ENCODE measurements at places on chromosomes 13 and 19.

GRCh38 chr19:48394331-48395169 is 1.1 kb downstream of the GRIN2D start:
- no peak for DNase-seq

GRCh38 chr13:63625869-63626268 is 2210.2 kb upstream of the PCDH20 start:
- no peak for DNase-seq

DNA sequence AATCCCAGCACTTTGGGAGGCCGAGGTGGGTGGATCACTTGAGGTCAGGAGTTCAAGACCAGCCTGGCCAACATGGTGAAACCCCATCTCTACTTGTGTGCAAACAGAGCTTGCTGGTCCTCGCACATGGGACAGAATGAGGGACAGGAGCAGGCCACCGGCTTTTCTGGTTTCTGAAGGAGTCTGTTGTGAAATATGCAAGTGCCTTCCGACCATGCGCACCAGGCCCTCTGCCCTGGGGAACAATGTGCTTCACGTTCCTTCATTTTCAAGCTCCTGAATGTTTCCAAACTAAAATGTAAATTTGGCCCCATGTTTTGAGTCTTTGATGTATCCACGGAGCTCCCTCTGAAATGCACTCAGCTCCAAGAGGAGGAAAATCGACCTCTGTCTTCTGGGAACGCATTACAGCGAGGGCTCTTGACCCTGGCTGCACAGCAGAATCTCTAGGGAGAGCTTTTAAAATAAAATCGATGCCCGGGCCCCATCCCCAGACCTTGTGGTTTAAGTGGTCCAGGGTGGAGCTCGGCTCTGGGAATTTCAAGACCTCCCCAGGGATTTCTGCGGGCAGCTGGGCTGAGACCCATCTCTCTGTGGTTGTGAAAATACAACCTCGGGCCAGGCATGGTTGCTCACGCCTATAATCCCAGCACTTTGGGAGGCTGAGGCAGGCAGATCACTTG is 9.3 kb upstream of the ACP4 start:
- DNase-seq = no peak

DNA sequence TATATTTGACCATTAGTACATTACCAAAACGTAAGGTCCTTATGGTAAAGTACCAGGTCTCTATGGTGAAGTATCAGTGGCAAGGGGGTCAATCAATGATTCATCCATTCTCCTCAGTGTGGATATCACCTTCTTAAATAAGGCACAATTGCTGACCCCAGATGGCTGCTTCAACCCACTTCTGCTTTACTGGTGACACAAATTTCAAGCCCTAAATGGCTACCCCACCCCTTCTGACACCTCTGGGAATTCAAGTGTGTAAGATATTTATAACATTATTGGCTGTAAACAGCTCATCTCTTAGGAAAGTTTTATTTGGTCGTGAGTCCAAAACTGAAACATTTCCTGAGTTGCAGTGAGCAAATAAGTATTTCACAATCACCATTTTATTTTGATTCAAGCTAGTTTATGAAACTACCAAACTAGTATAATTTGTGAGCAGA is 7.9 kb upstream of the WBP4 start:
- DNase-seq = no peak

DNA sequence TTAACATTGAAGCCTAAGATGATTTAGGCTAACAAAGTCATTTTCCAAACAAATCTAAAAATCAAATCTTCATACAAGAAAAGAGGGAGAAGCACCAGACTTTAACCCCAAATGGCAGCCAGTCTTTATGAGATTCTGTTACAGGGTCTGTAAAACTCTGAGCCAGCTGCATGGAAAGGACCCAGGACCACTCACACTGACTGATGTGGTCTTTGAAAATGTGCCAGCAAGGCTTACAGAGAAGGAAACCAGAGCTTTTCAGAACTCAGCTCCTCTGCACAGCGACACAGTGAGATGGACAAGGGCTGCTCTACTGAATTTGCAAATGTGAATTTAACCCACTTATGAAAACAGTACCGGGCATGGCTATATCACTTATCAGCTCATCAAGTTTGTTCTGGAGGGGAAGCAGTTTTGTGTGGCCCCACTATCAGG is 98.8 kb upstream of the SERP2 start:
- no peak for DNase-seq

- DNase-seq = no peak
Observed at GRCh38 chr13:110128546-110128945, 178.4 kb downstream of the COL4A1 start.

DNA sequence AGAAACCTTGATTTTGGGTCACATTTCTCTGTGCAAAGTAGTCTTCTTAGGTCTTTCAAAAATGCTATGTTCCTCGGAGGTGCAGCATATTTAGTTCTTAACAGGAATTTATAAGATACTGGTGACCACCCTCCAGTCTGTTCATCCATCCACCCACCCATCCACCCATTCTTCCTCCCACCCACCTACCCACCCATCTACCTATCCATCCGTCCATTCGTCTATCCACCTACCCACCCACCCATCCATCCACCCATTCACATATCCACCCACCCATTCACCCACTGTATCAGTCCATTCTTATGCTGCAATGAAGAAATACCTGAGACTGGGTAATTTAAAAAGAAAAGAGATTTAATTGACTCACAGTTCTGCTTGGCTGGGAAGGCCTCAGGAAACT is 74.9 kb downstream of the KCTD15 start:
- DNase-seq = no peak

DNA sequence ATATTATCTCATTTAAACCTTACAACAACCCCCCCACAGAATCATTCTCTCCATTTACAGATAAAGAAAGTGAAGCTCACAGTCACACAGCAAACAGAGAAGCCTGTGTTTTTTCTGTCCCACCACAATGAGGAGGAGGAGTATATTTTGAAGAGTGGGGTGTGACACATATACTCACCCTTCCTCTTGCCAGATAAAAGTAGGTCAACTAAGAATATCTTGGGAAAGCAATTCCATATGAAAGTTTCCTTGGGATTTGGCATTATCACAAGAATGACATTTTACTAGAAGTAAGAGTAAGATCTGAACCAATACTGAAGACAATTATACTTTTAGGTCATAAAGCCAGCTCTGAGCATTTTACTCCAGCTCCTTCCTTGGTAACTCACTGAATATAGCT is 287.5 kb upstream of the HTR2A start:
- DNase-seq = no peak

DNA sequence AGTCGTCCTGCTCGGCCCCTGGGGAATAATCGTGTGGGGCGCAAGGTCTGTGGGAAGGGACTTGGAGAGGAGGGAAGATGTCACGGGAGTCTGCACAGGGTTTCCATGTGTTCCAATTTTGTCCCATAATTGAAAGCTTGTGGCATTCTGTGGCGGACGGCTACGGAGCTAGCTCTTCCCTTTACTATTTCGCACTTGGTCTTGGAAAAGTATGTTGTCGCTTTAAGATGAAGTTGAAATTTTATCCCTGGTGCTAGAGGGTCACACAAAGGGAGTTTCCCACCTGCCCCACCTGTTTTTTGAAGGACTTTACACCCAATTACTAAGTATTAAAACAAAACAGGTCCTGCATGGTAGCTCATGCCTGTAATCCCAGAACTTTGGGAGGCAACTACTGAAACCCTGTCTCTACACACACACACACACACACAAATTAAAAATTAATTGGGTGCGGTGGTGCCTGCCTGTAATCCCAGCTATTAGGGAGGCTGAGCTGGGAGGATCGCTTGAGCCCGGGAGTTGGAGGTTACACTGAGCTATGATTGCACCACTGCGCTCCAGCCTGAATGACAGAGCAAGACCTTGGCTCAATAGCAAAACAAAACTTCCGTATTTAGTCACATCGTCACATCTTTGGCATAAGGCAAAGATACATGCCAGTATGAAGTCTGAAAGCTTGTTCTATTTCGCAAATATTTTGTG is 967 bp upstream of the TPT1 start:
- no peak for DNase-seq

DNA sequence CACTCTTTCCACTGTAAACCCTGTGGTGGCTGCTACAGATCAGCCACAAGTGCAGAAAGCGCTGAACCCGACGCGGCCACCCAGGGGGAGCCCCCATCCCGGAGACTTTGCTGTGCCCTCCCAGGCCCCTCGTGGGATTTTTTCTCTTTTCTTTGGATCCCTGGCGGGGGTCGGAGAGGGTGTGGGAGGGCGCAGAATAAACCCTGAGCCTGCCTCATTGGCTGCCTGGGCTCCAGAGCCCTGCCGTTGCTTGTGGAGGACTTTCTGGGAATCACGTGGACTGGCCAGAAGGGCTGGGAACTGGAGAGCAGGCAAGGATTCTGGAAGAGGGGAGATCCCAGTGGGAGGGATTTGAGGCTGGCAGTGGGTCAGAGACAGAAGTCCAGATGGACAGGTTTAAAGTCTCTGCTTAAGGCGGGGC is 24.9 kb downstream of the GADD45B start:
- DNase-seq = no peak

- DNase-seq = no peak
Observed at GRCh38 chr19:4229179-4229931, at the start of gene EBI3. TSS of gene EBI3 (plus strand) at chr19:4229523. CDS start at chr19:4229551, 28 bp downstream.

- no peak for DNase-seq
Observed at GRCh38 chr13:24450530-24450929, 62.0 kb downstream of the PARP4 start.

DNA sequence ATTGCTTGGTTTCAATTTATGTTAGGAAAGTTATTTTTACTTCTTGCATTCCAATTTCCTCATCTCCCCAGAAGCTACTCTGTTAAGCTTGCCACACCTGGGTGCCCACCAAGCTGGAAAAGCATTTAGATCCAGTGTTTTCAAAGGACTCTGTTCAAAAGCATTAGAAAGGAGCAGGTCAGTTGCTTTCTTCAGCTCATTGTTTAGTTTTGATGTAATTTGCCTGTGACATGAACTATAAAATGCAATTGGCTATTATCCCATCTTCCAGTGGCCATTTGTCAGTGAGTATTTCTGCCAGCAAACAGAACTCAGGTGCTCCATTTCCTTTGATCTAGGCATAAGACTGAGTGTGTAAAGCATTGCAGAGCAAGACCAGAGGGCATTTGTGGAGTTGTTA is 46.7 kb upstream of the RNF113B start:
- DNase-seq = no peak

- DNase-seq = no peak
Observed at GRCh38 chr13:106498158-106498557, 37.3 kb downstream of the EFNB2 start.

GRCh38 chr19:49339301-49340068 is 4.3 kb downstream of the CD37 start:
- DNase-seq = no peak

GRCh38 chr19:48631225-48631624 is 6.0 kb downstream of the DBP start:
- no peak for DNase-seq

- DNase-seq = no peak
Observed at GRCh38 chr13:41389580-41389979, 67.8 kb upstream of the RGCC start.

DNA sequence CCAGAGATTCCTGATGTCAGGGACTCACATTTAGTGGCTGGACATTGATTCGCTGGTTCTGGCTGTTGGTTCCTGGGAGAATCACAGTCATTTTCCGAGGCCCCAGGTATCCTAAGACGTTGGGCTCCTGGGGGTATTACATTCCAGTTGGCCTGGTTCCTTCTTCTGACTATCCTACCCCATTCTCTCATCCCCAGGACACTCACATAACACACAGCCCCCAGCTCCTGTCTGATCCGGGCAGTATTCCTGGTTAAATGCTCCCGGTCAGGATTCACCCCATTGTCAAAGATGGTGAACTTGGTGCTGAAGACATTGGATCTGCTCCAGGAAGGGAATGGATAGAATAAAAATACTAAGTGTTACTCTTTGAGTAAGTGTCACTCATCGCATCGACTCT is 11.5 kb downstream of the PPP1R15A start:
- DNase-seq = no peak

DNA sequence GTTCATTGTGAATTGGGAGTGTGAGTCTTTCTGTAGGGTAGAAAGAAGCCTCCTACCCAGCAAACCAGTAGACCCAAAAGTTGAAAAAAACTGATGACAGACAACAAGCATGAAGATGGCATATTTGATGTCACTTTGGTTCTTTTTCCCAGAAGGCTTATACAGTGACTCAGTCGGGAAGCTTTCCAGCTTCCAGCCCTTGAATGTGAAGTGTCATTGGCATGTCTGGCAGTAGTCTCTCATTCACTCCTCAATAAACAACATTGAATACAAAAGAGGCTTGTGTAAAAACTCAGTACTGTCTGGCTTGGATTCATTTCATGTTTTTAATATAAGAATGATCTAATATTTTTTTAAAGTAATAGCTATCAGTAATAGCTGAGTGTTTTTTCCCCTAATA is 68.7 kb downstream of the IPO5 start:
- DNase-seq = no peak

DNA sequence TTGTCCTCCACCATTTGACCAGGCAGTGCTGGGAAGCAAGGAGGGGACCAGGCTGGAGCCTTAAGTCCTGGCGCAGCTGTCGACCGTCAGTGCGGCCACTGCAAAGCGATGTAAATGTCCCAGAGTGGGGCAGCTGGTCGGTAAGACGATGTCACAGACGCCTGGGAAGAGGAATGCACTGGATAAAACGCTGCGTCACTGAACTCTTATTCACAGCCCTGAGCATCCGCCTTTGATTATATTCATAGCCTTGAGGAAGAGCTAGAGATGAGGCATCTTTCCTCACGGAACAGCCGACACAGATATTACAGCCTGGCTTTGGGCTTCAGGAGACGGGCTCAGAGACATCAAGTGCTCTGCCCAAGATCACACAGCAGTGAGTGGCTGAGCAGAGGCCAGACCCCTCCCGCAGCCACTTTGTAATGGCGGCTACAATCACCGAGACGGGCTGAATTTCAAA is 17.6 kb upstream of the TUBGCP3 start:
- DNase-seq = no peak

- DNase-seq = no peak
Observed at GRCh38 chr13:110432522-110432921, 125.4 kb downstream of the COL4A2 start.

- no peak for DNase-seq
Observed at GRCh38 chr13:100714478-100714877, 39.9 kb upstream of the TMTC4 start.

GRCh38 chr19:31955061-31955460 is 390.3 kb upstream of the ZNF507 start:
- DNase-seq = no peak

DNA sequence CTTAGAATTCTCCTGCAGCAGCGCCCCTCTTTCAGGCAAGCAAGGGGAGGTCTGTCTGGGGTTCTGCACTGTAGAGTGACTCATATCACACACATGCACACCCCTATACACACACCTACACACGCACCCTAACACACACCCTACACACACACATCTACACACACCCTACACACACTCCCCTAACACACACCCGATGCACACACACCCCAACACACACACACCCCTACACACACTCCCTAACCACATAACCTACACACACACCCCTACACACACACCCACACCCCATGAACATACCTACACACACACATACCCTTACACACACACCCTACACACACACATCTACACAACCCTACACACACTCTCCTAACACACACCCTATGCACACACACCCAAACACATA is 493.2 kb downstream of the IRS2 start:
- no peak for DNase-seq

Data from immature natural killer cell (primary cell).